ENCODE measurements at places on chromosomes 3 and 15. TPM values are rescaled to one million over a fixed set of nuclear protein-coding genes. Genes with fewer than 3 reads are reported as not detected.

The CP gene
- 1.7 TPM for total RNA-seq

The IL17RB gene
- not detected for total RNA-seq

GRCh38 chr3:155228676-155229075 lies 64.8 kb downstream of the STRIT1 start:
- H3K27ac ChIP-seq = no peak overlapping the region
- peaks cover 9% of the 10 kb centered on the region for H3K4me1 ChIP-seq
- H3K27me3 ChIP-seq = no peaks in the 10 kb centered on the region
- no peaks in the 10 kb centered on the region for H3K36me3 ChIP-seq
- H3K4me3 ChIP-seq = no peak overlapping the region

The SLC28A2 gene
- not detected for total RNA-seq

The HYAL1 gene
- 0.18 TPM for total RNA-seq

GRCh38 chr15:73515527-73515926 lies 72.6 kb downstream of the REC114 start:
- H3K4me1 ChIP-seq = no peaks in the 10 kb centered on the region
- H3K4me3 ChIP-seq = no peak overlapping the region
- peaks cover 3% of the 10 kb centered on the region for H3K27me3 ChIP-seq
- H3K27ac ChIP-seq = no peak overlapping the region
- no peak for DNase-seq

DNA sequence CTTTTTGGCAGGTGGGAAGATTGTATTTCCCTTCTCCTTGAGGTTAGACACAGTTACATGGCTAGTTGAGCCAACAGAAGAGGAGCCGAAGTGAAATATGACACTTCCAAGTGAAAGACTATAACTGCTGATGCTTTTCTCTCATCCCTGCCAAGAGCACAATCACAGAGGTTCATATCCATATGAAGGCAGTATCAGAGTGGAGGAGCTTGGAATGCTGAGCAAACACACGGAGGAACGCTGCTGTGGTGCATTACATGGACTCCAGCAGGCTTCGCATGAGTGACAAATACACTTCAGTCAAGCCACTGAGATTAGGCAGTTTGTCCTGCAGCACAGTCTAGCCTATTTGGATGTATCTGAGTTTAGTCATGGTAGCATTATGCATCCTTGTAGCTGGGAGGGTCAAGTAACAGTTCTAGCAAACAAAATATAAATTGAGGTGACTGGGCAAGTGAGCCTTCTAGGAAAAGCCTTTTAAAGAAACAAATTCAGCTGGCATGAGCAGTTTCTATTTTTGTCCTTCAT lies 5.4 kb downstream of the IQCF6 start:
- DNase-seq = no peak
- no peak overlapping the region for H3K27ac ChIP-seq
- H3K27me3 ChIP-seq = 0 out of 2 replicates have a peak, but pooled peaks cover 3% of the 10 kb centered on the region
- no peak overlapping the region for H3K4me3 ChIP-seq
- H3K4me1 ChIP-seq = no peaks in the 10 kb centered on the region
- H3K36me3 ChIP-seq = no peaks in the 10 kb centered on the region

GRCh38 chr3:70990723-70991122 lies 592.8 kb downstream of the FOXP1 start:
- peaks cover 28% of the 10 kb centered on the region for H3K4me1 ChIP-seq
- H3K4me3 ChIP-seq = no peak overlapping the region
- H3K36me3 ChIP-seq = peaks cover 29% of the 10 kb centered on the region
- H3K27me3 ChIP-seq = no peaks in the 10 kb centered on the region
- H3K27ac ChIP-seq = peak overlapping the region; percentile 52

GRCh38 chr15:100501117-100501516 lies 27.6 kb downstream of the CERS3 start:
- H3K4me3 ChIP-seq = no peak overlapping the region
- no peaks in the 10 kb centered on the region for H3K36me3 ChIP-seq
- H3K27me3 ChIP-seq = no peaks in the 10 kb centered on the region
- H3K27ac ChIP-seq = no peak overlapping the region

- peaks cover 25% of the 10 kb centered on the region for H3K36me3 ChIP-seq
- no peaks in the 10 kb centered on the region for H3K27me3 ChIP-seq
- no peaks in the 10 kb centered on the region for H3K4me1 ChIP-seq
- H3K27ac ChIP-seq = no peak overlapping the region
- DNase-seq = no peak
Observed at GRCh38 chr3:186090901-186091300, 18.0 kb downstream of the ETV5 start.

- no peak overlapping the region for H3K4me3 ChIP-seq
- no peaks in the 10 kb centered on the region for H3K4me1 ChIP-seq
- no peaks in the 10 kb centered on the region for H3K27me3 ChIP-seq
- no peak overlapping the region for H3K27ac ChIP-seq
Observed at GRCh38 chr3:110261141-110261540, 810.5 kb upstream of the NECTIN3 start.

The MTFMT gene
- total RNA-seq = 30.4 TPM

The DNAJC19 gene
- total RNA-seq = 25.2 TPM

The THUMPD3 gene
- total RNA-seq = 52.0 TPM

The MINAR1 gene
- 0.38 TPM for total RNA-seq

DNA sequence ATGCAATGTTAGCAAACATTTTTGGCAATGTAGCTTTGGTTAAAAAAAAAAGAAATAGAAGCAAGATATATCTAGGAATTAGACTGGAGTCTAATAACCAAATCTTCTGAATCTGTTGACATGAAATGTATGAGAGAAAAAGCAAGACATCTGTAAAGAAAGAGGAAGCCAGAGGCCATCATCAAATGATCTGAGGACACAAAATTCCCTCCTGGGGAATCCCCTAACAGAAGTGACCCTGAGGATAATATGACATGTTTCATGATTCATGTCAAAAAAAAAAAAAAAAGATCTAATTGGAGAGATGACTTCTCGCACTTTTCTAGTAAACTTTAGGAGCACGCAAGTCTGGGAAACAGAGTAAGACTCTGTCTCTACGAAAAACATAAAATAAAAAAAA lies 70.9 kb downstream of the IMPG2 start:
- no peak overlapping the region for H3K4me3 ChIP-seq
- no peak overlapping the region for H3K27ac ChIP-seq
- DNase-seq = no peak
- H3K36me3 ChIP-seq = no peaks in the 10 kb centered on the region
- H3K4me1 ChIP-seq = peaks cover 9% of the 10 kb centered on the region

GRCh38 chr15:81264072-81264857 lies 59.7 kb downstream of the STARD5 start:
- no peaks in the 10 kb centered on the region for H3K36me3 ChIP-seq
- peaks cover 5% of the 10 kb centered on the region for H3K4me1 ChIP-seq
- H3K27ac ChIP-seq = no peak overlapping the region

The SLC24A5 gene
- not detected for total RNA-seq

DNA sequence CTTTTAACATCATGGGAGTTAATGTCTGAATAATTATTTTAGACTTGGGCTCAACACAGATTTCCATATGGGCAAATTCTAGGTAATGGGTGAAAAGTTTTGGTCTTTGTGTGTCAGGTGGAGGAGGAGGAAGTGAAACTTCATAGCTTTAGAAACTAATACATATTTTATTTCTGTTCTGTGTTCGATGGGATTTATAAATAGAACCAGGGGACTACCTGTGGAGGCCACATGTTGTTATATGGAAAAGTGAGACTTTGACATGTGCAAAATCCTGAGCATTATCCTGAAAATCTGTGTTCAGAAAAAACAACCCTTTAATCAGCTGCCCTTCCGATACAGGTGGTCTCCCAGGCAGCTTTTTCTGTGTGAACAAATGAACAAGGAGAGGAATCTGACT lies 209.5 kb downstream of the SOX2 start:
- H3K4me1 ChIP-seq = peaks cover 44% of the 10 kb centered on the region
- H3K27me3 ChIP-seq = no peaks in the 10 kb centered on the region
- H3K36me3 ChIP-seq = no peaks in the 10 kb centered on the region
- H3K4me3 ChIP-seq = no peak overlapping the region
- no peak for DNase-seq
- H3K27ac ChIP-seq = no peak overlapping the region

GRCh38 chr3:134903837-134904236 lies 108.8 kb downstream of the EPHB1 start:
- H3K27me3 ChIP-seq = no peaks in the 10 kb centered on the region
- no peak overlapping the region for H3K27ac ChIP-seq
- H3K4me1 ChIP-seq = no peaks in the 10 kb centered on the region
- H3K36me3 ChIP-seq = no peaks in the 10 kb centered on the region

The KBTBD12 gene
- total RNA-seq = not detected

DNA sequence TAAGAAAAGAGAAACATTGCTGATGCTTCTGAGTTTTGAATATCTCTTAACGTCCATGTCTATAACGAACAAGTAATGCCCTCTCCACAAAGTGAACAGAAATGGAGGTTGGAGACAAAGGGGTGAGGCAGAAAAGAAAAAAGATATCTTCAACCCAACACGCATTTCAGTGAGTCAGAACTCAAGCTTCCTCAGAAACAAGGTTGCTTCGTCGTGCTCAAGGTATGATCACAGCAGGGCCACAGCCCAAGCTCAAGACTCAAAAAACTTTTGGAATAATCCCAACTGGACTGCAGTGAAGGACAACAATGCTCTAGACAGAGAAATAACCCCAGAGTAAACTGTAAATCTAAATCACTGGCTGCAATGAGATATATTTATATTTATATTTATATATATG lies 18.9 kb downstream of the WNT5A start:
- peak overlapping the region; percentile 72 for H3K27ac ChIP-seq
- H3K4me3 ChIP-seq = no peak overlapping the region
- no peaks in the 10 kb centered on the region for H3K27me3 ChIP-seq
- H3K36me3 ChIP-seq = peaks cover 44% of the 10 kb centered on the region
- no peak for DNase-seq

- no peak overlapping the region for H3K27ac ChIP-seq
- peaks cover 96% of the 10 kb centered on the region for H3K36me3 ChIP-seq
- DNase-seq = no peak
- no peak overlapping the region for H3K4me3 ChIP-seq
Observed at GRCh38 chr3:156548041-156548687, 6.8 kb downstream of the SSR3 start.

DNA sequence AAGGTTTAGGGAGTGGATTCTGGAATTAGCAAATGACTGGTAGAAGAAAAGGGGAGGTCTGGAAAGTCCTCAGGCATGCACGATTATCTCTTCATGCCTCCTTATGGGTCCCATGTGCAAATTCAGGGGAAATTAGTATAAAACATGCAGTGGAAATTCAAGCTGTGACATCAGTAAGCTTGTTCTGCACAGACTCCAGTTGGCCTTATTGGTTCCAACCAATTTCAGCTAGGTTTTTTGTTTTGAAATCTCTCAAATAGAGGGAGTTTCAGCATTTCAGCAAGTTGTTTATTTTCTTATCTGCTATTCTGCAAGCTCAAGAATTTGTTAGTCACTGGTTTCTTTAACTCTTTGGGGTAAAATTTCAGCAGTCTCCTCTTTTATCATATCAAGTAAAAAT lies 774 bp upstream of the TMCO5A start:
- H3K4me3 ChIP-seq = no peak overlapping the region
- H3K36me3 ChIP-seq = no peaks in the 10 kb centered on the region
- H3K27me3 ChIP-seq = no peaks in the 10 kb centered on the region
- H3K4me1 ChIP-seq = peaks cover 40% of the 10 kb centered on the region
- no peak for DNase-seq

The SLC12A1 gene
- total RNA-seq = not detected

- H3K4me1 ChIP-seq = peaks cover 19% of the 10 kb centered on the region
- peak overlapping the region; percentile 17 for H3K27ac ChIP-seq
- DNase-seq = peak; percentile 39
- H3K36me3 ChIP-seq = no peaks in the 10 kb centered on the region
Observed at GRCh38 chr3:27637346-27637995, 84.7 kb downstream of the EOMES start.

Measured in SJSA1 (cell line).